Activated CD4-positive, alpha-beta T cell treated with anti-CD3 and anti-CD28 coated beads, Interleukin-2, amount 50 U/mL, for 1 hour (primary cell): ENCODE measurements at places on chromosomes 5 and 9.

GRCh38 chr5:146176805-146177204 is 5.6 kb downstream of the LARS1 start:
- no peak for DNase-seq

DNA sequence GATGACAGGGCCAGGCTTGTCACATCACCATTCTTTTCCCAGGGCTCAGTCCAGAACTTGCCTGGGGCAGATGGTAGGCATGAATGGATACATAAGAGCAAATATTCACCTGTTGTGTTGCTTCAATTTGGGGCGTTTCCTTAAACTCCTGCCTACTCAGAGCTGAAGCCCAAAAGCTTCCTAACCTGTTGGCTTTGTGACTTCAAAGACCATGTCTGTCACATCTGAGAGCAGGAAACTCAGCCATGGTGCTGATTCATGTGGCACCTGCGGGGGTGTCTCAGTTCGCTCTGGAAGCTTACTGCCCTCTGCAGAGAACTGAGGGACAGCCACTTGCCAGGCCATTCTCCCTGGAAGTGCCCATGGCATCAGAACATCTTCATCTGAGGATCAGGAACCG is 246.6 kb downstream of the HSPA4 start:
- no peak for DNase-seq

GRCh38 chr9:12794101-12794799 is 19.4 kb downstream of the LURAP1L start:
- DNase-seq, result no peak

- DNase-seq, result no peak
Observed at GRCh38 chr9:2936221-2936620, 92.3 kb upstream of the PUM3 start.

DNA sequence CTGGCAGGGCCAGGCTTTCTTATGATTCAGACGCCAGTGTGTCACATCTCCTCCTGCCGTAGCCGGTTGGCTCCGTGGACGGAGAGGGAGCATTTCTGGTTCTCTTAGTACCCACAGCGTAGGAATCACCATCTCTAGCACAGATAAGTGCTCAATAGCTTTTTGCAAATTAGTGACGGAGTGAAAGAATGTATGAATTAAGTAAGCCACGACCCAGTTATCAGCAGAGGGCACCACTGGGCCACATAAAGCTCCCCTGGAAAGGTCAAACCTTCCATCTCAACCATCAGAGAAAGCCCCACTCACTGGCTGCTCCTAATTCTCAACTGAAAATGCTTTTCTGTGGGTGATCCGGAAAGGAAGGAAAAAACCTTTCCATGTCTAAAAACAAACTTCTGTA is 317.0 kb upstream of the ADCY2 start:
- no peak for DNase-seq
